ENCODE measurements at places on chromosomes 5 and 9.

DNA sequence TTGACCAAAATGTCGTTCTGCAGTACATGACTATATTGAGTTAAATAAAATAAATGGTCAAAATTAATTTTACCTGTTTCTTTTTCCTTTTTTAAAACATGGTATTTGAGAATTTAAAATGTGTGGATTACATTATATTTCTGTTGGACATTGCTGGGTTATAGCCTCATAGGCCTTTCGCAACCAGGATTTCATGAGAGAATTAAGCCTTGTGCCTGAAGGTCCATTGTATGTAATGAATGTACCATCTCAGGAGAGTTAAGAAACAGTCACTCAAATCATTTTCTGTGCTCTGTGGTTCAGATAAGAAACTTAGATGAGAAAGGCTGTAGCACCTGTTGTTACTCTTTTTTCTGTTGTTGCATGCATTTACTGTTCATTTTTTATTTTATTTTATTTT is 103.5 kb downstream of the ANGPTL2 start:
- no peak for DNase-seq

GRCh38 chr9:131228988-131229387 is 47.3 kb downstream of the FAM78A start:
- no peak for DNase-seq

DNA sequence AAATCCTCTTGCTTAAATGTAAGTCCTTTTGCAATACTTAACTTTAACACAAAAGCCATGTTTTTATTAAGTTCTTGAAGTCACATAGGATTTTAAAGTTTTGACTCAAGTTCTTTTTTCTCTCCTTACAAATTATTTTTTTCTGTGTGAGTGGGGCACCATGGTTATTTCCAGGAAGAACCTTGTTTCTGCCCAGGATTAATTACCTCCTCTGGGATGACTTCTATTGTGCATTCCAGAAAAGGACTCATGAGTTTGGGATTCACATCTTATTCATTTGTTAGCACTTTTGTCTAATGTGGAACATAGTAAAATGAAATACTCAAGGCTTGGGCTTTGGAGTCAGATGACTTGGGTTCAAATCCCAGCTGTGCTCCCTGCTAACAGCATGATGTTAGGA is 421.4 kb upstream of the WWC1 start:
- no peak for DNase-seq

DNA sequence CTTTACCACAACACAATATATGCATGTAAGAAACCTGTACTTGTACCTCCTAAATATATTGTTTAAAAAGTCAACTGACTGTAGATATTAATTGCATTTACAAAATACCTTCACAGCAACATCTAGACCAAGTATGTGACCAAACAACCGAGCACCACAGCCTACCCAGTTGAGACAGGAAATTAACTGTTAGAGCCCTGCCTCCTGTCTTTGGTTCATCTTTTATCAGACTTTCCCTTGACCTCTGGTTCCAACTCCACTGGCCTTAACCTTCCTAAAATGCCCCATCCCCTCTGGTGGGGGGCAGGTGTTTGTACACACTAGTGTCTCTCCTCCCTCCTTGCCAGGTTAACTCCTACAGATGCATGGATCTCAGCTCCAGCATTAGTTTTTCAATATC is 155.0 kb upstream of the PANK3 start:
- no peak for DNase-seq

DNA sequence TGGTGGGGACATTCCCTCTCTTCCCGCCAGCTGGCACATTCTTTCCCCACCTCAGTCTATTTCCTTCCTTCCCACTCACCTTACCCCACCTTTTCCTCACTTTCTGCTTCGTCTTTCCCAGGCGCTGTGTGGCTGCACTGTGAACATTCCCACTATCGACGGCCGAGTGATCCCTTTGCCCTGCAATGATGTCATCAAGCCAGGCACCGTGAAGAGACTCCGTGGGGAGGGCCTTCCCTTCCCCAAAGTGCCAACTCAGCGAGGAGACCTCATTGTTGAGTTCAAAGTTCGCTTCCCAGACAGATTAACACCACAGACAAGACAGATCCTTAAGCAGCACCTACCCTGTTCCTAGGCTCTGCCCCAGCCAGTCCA is 7.3 kb downstream of the DNAJB5 start:
- no peak for DNase-seq

DNA sequence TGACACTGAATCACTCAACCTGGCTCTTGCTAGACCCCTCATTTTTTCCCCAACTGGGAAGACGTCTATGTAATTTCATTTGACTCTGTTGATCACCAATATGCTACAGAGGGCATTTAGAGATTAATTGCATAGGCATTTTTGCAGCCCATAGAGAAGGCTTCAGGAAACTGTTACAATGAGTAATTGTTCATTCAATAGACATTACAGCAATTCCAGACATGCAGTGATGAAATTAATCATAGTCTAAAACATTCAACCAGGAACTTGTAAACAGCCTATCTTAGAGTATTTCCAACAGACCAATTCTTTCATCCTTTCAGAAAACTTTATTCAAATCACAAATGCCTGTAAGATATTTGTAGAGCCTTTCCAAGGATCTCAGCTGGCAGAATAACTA is 122.3 kb downstream of the MARCHF11 start:
- DNase-seq, result no peak

GRCh38 chr9:136045595-136046553 is 49.2 kb downstream of the NACC2 start:
- DNase-seq, result no peak

DNA sequence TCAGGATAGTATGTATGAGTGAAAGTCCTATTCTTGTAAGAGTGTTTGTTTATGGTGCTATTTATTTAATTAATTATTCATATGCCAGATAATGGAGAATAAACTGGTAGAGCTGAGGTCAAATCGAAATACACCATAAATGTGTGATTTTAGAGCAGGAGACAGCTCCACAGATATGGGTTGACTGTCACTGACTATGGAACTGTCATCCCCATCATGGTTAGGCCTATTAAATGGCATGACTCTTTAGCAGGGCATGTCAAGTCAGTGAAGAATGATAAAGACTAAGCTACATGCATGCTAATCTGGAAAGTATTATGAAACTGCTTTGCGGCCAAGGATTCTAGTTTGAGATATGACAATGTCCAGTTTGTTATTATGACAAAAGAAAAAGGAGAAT is 658.6 kb downstream of the ISL1 start:
- DNase-seq, result no peak

GRCh38 chr5:142109331-142110045 is 909 bp downstream of the NDFIP1 start:
- DNase-seq, result no peak

GRCh38 chr9:89753472-89754055 is 148.8 kb downstream of the GADD45G start:
- no peak for DNase-seq

All from stimulated activated CD4-positive, alpha-beta T cell treated with anti-CD3 and anti-CD28 coated beads, Interleukin-12 subunit alpha, Interleukin-12 subunit beta, amount 100 ng/mL, for 24 hours (primary cell).